Ascending aorta (tissue), 2 donors: ENCODE measurements at places on chromosomes 5 and 9. TPM values are rescaled to one million over a fixed set of nuclear protein-coding genes. Genes with fewer than 3 reads are reported as not detected.

Gene TIMD4
- total RNA-seq = 1.1 TPM

Gene LHX3
- not detected for total RNA-seq

- H3K36me3 ChIP-seq = no peaks in the 10 kb centered on the region
- H3K4me3 ChIP-seq = peak overlapping the region; percentile 83
- peak overlapping the region; percentile 97 for H3K27ac ChIP-seq
- H3K27me3 ChIP-seq = no peaks in the 10 kb centered on the region
- peak; percentile 67 for DNase-seq
- H3K4me1 ChIP-seq = no peaks in the 10 kb centered on the region
Observed at GRCh38 chr9:122904466-122904822, 715 bp downstream of the RC3H2 start.

DNA sequence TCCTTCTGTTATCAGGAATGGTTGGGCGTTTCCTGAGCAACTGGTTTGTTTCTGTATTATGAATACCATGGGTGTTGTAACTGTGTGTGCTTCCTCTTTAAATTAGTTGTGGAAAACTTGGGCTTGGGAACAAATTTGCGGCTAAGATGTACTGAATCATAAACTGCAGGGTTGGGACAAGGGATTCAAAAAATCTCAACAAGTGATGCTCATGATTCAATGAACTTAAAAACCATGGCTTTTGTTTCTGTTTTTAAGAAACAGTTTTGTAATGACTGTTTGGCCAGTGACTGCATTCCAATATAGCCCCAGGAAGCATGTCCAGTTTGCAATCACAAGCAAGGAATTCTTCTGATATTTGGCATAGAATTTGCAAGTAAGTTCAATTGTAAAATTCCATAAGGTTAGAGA is 657.5 kb upstream of the WWC1 start:
- no peak for DNase-seq
- H3K4me3 ChIP-seq = no peak overlapping the region
- no peaks in the 10 kb centered on the region for H3K27me3 ChIP-seq
- H3K27ac ChIP-seq = no peak overlapping the region

Gene CACFD1
- 24.8 TPM for total RNA-seq

GRCh38 chr5:132865668-132866341 is 464 bp downstream of the GDF9 start:
- H3K36me3 ChIP-seq = no peaks in the 10 kb centered on the region
- H3K27me3 ChIP-seq = no peaks in the 10 kb centered on the region
- peaks cover 5% of the 10 kb centered on the region for H3K4me1 ChIP-seq
- DNase-seq = no peak
- peak overlapping the region; percentile 82 for H3K4me3 ChIP-seq

- H3K27ac ChIP-seq = no peak overlapping the region
- no peaks in the 10 kb centered on the region for H3K4me1 ChIP-seq
- DNase-seq = no peak
- H3K36me3 ChIP-seq = no peaks in the 10 kb centered on the region
Observed at GRCh38 chr9:112162621-112163413, 12.3 kb downstream of the SUSD1 start.
